Inflammatory macrophage (primary cell): ENCODE measurements at places on chromosomes 11 and 22.

GRCh38 chr11:44749189-44749588 lies 22.4 kb downstream of the TSPAN18 start:
- no peak for DNase-seq

- DNase-seq, result no peak
Observed at GRCh38 chr22:29493636-29494035, 13.6 kb downstream of the NEFH start.

GRCh38 chr11:93743291-93743690 lies 1.8 kb downstream of the C11orf54 start:
- DNase-seq, result no peak

- no peak for DNase-seq
Observed at GRCh38 chr11:131886201-131886600, 515.8 kb downstream of the NTM start.

GRCh38 chr22:49930596-49931412 lies 12.4 kb downstream of the CRELD2 start:
- DNase-seq, result peak; percentile 92

- no peak for DNase-seq
Observed at GRCh38 chr11:14369598-14369997, 10.6 kb upstream of the RRAS2 start.

DNA sequence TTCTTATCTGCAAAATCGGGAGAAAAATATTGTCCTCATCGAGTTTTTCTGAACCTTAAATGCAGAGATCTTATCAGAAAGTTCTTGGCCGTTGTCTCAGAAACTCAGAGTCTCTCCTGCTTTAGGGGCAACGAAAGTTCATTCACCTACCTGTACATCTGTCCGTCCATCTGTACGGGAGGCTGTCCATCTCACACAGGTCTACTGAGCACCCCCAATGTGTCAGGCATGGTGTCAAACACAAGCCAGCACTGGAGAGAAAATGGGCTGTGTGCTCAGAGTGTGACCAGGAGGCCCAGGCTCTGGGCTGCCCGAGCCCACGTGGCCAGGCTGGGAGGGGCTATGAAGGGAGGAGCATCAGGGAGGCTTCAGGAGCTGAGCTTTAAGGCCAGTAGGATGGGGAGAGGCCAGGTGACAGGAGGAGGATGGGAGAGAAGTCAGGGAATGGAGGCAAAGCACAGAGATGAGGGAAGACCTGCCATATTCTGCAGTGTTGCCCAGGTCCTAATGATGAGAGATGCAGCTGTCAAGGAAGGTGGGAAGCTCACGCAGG lies 62.4 kb upstream of the MYEOV start:
- DNase-seq, result no peak

DNA sequence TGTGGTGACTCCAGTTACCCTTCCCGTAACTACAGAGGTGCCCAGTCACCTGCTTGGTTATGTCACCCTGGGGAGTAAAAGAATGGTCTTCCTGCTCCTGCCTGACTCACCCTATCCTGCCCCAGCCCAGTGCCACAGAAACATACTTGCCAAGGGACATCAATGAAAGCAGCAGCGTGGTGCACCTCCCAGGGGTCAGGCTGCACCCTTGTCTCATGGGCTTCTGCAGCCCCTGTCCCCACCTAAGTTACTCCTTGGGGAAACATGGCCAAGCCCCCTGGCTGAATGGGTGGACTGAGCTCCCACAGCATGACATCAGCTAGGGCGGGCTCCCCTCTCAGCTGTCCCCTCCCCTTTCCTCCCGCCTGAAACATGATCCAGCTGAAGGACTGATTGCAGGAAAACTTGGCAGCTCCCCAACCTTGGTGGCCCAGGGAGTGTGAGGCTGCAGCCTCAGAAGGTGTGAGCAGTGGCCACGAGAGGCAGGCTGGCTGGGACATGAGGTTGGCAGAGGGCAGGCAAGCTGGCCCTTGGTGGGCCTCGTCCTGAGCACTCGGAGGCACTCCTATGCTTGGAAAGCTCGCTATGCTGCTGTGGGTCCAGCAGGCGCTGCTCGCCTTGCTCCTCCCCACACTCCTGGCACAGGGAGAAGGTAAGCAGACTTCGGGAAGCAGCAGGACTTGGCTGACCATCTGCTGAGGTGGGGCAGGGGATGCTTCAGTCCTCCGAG lies at the start of gene HTR3A:
TSS of gene HTR3A (plus strand) at position 368 of the 730 bp plus-strand sequence. CDS start at position 586, 218 bp downstream.
- DNase-seq, result no peak

- no peak for DNase-seq
Observed at GRCh38 chr11:6894097-6894496, 1.8 kb upstream of the OR2D2 start.

GRCh38 chr22:25351631-25352293 lies 132.3 kb downstream of the CRYBB2 start:
- no peak for DNase-seq

DNA sequence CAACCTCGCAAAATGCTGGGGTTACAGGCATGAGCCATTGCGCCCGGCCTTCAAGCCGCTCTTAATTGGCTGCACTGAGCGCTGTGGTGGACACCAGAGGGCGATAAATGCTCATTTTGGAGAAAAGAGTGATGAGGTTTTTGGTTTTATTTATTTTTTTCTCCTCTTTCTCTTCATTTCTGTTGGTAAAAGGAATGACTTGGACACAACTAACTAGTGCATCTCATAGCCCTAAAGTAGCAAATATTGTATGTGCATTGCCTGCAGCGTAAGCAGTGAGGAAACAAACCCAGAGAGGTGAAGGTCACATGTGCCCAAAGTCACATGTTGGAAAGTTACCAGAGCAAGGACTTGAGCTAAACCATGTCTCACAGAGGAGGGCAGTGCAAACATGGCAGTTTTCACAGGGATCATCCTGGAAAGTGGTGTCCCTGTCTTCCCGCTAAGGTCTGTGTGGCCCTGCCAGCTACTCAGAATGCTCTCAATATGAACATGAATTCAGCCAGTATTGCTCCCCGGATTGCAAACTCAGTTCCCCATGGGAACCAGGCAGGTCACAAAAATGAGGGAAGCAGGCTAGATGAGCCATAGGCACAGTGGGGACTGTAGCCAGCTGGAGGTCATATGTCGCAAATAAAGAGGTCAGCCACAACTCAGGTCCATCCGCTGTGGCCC lies 8.6 kb upstream of the CD82 start:
- DNase-seq, result peak; percentile 66

DNA sequence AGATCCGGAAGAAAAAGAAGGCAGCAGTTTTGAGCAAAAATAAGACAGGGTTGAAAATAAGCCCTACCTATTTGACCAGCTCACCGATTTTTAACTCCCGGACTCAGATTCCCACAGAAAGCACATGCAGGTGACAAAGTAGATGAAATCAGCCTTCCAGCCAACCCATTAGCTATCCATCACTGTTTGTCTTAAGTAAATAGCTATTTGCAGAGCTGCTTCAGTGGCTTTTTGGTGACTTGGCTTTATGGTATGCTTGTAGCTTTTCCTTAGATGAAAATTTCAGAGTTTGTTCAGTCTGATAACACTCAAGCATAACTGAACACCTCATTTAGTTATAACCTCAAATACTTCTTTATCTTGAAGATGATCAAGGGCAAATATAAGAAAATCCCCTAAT lies 192.6 kb downstream of the HIPK3 start:
- no peak for DNase-seq

DNA sequence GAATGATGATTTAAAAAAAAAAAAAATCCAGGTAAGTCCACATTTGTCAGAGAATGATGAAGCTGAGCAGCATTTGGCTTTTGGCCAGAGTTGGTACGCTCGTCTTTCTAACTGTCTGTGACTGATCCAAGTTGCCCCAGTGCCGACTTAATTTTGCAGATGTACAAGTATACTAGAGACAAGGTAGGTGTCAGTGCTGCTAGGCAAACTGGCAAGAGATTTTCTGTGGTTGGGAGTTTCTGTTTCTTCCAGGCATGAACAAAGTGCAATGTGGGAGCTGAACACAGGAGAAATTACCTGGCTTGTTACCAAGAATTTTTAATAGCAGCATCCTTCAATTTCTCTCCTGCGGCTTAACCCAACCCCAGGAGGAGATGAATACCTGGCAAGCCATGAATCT lies 307.7 kb downstream of the BUD13 start:
- no peak for DNase-seq

GRCh38 chr11:121249039-121249663 lies 43.4 kb upstream of the SC5D start:
- peak; percentile 38 for DNase-seq

DNA sequence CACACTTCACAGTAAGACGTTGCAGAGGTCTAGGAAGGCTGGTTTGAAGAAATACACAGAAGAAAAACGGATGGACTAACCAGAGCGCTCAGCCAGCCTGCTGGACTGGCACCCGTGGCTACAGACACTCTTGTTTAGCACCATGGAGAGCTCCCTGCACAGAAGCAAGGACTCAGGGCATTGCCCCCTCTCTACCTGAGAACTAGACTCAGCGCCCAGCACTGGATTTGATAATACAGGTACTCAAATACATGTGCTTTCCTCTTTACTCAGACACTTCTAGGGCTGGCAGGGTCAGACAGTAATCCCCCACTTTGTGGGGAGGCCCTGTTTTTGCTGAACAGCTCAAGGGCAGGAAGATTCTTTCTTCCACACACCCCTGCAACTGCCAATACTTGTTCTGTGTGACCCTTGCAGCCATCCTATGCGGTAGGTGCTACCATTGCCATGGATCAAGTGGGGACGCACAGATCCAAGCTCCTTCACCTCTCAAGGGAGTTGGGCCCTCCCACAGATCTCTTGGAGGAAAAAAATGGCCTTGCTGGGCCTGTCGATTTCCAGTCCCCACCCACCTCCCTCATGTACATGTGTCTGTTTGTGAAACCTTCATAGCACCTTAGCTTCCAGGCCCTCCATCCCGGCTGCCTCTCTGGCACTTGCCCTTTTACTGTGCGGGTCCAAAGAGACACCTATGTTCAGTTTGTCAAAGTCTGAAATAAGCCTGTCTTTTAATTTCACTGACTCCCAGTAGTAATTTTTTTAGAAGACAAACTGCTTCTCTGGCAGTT lies 5.1 kb upstream of the P2RX6 start:
- DNase-seq, result peak; percentile 27

GRCh38 chr11:9280655-9281301 lies 15.6 kb upstream of the DENND5A start:
- peak; percentile 4 for DNase-seq

- no peak for DNase-seq
Observed at GRCh38 chr11:21415606-21416005, 746.2 kb downstream of the NELL1 start.

DNA sequence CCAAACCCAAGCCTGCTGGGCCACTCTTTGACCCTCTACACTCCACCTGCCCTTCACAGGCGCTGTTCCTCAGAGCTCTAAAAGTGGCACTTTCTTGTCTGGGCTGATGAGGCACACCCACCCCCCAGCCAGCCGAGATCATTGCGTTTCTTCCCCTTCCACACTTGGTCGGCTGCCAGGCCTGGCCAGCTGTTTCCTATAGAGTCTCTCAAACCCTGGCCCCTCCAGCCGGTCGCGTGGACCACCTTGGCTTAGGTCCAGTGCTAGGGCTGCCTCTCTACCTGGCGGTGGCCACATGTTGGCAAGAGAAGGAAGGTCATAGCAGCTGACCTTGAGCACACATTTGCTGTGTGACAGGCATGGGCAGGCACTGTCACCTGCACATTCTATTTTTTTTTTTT lies 60.6 kb downstream of the PPP6R2 start:
- DNase-seq, result peak; percentile 71

- peak; percentile 73 for DNase-seq
Observed at GRCh38 chr22:36286096-36286957, 33.4 kb downstream of the APOL1 start.

DNA sequence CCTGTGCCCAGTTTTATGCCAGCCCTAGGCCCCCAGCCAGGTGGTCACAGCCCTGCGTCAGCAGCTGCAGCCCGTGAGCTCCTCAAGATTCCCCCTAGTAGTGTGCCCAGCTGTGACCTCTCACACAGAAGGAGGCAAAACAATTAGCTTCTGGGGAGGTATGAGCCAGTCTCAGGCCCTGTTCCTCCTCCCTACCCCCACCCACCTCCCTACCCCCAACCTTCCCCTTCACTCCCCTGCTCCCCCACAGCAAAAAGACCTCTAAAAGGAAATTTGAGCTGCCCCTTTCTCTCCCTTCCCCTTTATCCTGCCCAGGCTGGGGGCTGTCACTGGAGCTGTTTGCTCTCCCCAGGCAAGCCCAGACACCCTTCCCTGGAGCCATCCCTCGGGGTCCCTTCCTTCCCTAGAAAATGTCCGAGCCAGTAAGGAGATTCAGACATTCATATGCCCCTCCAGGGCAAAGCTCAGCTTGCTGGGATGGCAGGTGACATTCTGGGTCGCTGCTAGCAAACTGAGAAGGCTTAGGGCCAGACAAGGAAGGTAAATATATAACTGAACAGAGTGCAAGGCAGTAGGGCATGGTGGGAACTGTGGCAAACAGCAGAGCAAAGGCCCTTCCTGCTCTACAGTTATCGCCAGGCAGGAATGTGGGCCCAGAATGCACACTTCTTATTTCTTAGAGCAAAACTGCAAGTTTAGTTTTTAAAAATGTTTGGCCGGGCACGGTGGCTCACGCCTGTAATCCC lies 300.2 kb downstream of the MN1 start:
- no peak for DNase-seq

DNA sequence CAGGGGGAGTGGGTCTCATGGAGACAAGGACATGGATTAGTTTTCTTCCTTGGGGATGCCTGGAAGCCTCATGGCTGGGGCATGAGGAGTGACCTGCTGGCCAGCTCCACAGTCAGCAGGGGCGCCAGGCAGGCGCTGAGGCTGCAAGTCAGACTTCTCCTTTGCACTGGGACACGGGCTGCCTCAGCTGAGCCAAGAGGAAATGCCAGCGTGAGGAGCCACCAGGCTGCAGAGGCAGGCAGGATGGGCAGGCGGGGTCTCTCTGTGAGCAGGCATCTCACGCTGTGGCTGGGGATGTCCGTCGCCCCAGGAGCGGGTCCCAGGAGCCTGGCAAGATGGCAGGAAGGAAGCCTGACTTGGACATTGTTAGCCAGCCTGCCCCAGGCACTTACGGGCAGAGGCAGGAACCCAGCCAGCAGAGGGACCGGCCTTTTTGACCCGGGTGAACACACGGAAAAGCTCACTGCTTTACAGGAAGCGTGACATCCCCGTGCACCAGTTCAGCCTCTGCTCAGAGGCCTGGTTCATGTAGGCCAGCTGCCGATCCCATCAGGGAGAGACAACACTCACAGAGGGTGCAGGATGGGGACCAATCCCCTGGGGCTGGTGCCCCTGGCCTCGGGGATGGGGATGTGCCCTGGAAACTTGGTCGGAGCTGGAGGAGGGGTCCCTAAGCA lies 10.2 kb downstream of the GNB1L start:
- peak; percentile 85 for DNase-seq

DNA sequence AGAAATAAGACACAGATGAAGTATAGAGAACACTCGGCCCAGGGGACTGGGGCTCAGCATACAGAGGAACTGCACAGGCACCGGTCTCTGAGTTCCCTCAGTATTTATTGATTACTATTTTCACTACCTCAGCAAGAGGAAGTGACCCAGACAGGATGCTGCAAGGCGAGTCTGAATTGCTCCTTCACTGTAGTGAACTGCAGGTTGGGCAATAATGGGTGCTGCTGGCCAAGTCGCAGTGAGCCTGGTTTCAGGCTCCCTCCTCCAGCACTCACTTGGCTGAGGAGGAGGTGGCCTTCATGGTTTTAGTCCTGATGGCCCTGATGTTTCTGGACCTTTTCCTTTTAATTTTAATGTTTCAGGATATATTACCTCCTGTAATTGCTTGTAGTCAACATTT lies 10.4 kb downstream of the OR52K2 start:
- DNase-seq, result peak; percentile 79
